Fibroblast of villous mesenchyme (primary cell): ENCODE measurements at places on chromosomes 4 and X. TPM values are rescaled to one million over a fixed set of nuclear protein-coding genes. Genes with fewer than 3 reads are reported as not detected.

GRCh38 chr4:24980064-24980690 lies 50.6 kb downstream of the LGI2 start:
- DNase-seq, result peak; percentile 63

GRCh38 chrX:150566734-150567182 lies 1.7 kb upstream of the MTM1 start:
- DNase-seq, result no peak

DNA sequence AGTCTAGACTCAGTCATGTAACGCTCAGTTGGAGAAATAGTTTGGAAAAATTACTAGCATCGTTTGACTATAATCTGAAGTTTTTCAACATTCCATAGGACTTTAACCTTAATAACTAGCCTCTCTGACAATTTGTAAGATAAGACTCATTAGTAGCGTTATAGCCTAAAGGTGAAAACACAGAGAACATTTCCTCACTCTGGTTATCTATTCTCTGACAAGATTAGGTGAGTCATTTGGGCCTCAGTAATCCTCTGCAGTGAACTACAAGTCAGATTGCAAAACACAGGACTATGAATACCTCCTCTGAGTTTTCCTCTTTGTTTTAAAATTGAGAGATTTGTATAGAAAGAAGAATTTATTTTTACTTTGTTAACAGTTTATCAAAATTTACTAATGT lies 31.8 kb upstream of the PDLIM5 start:
- peak; percentile 90 for DNase-seq

Gene BTC
- total RNA-seq, result 0.43 TPM in 1 of 2 replicates, not detected in the other

Gene MSMO1
- 369 and 731 TPM in 2 replicates for total RNA-seq

DNA sequence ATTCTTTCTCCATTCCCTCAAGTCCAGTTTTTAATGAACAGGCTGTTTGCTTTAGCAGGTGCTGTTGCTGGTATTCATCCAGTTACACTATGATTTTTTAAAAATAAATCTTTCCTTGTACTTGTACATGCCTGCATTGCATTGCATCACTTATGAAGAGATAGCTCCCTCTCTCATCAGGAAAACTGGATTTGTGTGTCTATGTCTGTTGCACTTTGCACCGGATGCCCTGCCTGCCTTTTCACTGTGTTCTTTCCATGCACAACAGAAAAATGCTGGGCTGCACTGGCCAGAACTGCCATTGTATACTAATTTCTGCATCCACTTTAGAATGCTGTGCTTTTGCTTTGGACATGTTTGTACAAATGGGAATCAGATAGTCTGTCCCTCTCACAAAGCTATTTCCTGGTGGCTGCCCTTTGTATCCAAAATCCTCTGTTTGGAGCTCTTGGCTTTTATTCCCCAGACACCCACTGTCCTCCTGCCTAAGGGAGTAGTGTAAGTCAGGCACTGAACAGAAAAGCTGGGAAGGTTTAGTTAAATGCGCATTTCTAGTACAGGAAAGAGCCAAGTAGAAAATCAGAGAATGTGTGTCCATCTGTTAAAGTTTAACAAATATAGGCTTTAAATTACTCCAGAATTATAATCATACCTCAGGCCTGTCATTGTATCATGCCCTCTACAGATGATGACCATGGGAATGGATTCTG lies 119.1 kb downstream of the MBNL3 start:
- no peak for DNase-seq

GRCh38 chr4:92189146-92189545 lies 114.6 kb upstream of the GRID2 start:
- DNase-seq, result peak; percentile 0

GRCh38 chr4:100804576-100805360 lies 286.9 kb upstream of the EMCN start:
- no peak for DNase-seq

DNA sequence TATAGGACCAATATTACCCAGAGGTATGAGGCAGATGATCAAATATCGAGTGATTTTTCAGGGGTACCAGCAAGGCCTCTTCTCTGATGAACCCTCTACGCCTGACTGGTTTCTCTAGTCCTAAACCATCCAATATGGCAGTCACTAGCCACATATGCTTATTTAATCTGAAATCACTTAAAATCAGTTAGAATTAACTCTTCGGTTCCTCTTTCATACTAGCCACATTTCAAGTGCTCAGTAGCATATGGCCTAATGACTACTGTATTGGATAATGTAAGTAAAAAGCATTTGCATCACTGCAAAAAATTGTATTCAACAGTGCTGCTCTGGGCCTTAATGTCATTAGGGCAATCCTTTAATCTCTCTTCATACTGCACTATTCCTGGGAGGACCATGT lies 4.4 kb upstream of the APBB2 start:
- no peak for DNase-seq

- DNase-seq, result no peak
Observed at GRCh38 chr4:97867557-97868091, 275.7 kb downstream of the STPG2 start.

Gene CSAG2
- not detected in 2 replicates for total RNA-seq

- no peak for DNase-seq
Observed at GRCh38 chrX:22974616-22975015, 25.1 kb upstream of the DDX53 start.
